ENCODE measurements at places on chromosomes 5 and 9. TPM values are rescaled to one million over a fixed set of nuclear protein-coding genes. Genes with fewer than 3 reads are reported as not detected.
A peak's percentile ranks its signal among the peaks of the same experiment; 100 is the strongest.

- DNase-seq: no peak
Measured at GRCh38 chr5:30832519-30832918, 361.0 kb upstream of the CDH6 start.

- no peak for DNase-seq
Measured at GRCh38 chr5:58548068-58548467, 34.8 kb upstream of the RAB3C start.

Gene ZNF883
- total RNA-seq: 1.1 TPM

- peak; percentile 93 for DNase-seq
Measured at GRCh38 chr9:35604578-35605350, at the start of gene TESK1. Gene TESK1, plus strand, starts transcription at chr9:35605262. Its CDS starts 358 bp downstream, at chr9:35605620.

DNA sequence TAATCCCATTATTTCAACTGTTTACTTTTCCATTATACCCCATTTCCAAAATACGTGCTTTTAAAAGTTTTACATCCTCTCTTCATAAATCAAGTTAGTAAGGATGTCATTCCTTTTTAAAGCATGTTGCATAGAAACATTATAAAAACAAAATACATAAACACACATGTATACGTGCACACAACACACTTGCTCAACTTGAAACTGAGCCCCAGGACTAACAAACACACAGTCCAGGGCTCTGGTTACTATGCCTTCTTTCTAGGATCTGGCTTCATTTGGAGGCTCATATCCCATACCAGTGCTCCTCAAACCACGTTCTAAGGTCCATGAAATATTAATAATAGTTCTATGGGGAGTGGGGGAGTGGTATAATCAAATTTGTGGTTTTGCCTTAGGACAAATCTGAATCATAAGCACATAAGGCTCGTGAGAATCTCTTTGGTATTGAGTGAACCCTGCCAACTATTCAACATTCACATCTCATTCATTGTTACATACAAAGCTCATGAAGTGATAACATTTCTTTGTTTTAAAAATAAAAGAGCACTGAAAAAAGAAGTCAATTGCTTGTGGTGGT, 55.2 kb downstream of the NFIB start:
- no peak for DNase-seq

Gene LMNB1
- total RNA-seq: 240 TPM

Measured in activated CD4-positive, alpha-beta T cell treated with anti-CD3 and anti-CD28 coated beads for 36 hours (primary cell).